ENCODE measurements at places on chromosomes 11 and 22. TPM values are rescaled to one million over a fixed set of nuclear protein-coding genes. Genes with fewer than 3 reads are reported as not detected.

The MUC2 gene
- not detected for total RNA-seq

The ROBO4 gene
- total RNA-seq: 39.4 TPM

GRCh38 chr11:64007629-64008282 lies 21.5 kb downstream of the OTUB1 start:
- DNase-seq: peak; percentile 78

DNA sequence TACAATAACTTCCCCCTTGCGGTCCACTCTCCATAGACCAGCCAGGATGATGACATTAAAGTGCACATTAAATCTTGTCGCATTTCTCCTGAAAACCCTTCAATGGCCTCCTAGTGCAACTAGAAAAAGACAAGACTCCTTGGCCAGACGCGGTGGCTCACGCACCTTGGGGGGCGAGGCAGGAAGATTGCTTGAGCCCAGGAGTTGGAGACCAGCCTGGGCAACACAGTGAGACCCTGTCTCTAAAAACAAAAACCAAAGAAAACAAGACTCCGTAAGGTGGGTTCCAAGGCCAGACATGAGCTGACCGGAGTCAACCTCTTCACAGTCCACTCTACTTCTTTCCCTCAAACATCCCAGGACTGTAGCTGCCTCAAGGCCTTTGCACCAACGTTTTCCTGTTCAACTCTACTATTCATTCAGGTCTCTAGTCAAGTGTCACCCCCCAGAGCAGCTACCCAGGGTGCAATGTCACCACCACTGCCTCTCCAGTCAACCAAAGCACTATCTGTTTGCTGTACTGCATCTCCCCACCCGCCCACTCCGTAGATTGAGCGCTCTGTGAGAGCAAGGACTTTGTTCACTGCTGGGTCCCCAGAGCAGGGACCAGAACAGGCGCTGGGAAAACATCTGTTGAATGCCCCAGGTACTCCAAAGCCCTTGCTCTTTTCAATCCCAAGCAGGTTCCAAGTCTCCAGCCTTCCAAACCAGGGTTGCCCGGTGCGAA lies 739 bp downstream of the ZMAT5 start:
- DNase-seq: no peak

- no peak for DNase-seq
These were observed 22.7 kb upstream of the CD44 start for GRCh38 chr11:35116245-35116644.

GRCh38 chr22:17063411-17064106 lies 21.2 kb upstream of the IL17RA start:
- DNase-seq: no peak

DNA sequence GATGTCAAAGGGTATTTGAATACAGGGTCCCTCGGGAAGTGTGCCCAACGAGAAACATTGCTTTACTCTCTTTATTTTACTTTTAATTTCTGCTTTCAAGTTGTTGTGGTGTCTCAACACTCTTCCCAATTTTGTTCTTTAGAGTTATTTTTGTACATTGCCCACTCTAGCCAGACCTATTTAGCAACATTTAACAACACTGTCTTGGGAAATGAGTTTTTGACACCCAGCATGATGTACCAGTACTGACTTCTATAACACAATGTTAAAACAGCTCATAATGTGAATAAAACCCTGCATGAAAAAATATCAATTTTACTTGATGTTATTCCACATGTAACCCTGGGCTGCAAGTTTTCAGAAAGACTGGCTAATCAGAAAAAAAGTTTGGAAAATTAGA lies 350.2 kb upstream of the PITPNB start:
- no peak for DNase-seq

GRCh38 chr11:34264303-34265110 lies 93.3 kb downstream of the ABTB2 start:
- no peak for DNase-seq
